ENCODE measurements at places on chromosomes 5 and 9.

DNA sequence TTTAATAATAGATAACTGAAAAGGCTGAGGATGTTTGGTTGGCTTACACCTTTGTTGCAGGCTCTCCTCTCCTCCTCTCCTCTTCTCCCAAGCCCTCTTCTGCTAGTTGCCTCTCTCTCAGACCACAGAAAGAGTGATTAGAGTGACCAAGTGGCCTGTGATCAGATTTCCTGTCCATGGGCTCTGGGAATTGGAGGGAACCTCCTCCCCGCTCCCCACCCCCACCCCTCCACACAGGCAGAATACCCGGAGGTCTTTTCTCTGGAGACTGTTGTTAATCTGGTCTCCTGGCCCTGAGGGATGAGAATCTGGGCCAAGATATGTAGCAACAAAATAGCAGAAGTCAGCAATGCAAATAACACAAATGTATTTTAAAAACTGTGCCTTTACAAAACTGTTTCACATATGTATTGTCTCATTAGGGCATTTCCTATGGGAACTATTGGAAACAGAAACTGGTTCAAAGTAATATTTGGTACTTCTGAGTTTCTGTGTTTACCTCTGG lies 361.3 kb downstream of the NR2F1-AS1 start:
- DNase-seq, result no peak

GRCh38 chr5:131536211-131536826 lies 98.7 kb downstream of the RAPGEF6 start:
- no peak for DNase-seq

- DNase-seq, result no peak
Measured at GRCh38 chr5:180387798-180388197, 34.7 kb upstream of the GFPT2 start.

DNA sequence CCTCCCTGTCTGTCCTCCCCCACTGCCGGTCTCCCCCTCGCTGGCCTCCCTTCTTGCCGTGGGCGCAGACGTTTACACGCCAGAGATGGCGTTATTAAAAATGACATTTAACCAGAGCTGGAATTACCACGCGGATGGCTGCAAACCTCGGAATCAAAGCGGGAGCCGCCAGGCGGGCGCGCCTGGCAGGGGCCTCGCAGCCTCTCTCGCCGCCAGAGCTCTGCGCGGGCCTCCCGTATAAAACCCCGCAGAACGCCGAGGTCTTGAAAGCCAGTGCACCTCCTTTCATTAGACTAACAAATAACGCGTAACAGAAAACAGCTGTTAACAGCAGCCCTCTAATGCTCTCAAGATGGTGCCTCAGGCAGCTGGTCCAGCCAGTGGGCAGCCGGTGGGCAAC lies 10.2 kb downstream of the PRRX2 start:
- DNase-seq, result no peak

DNA sequence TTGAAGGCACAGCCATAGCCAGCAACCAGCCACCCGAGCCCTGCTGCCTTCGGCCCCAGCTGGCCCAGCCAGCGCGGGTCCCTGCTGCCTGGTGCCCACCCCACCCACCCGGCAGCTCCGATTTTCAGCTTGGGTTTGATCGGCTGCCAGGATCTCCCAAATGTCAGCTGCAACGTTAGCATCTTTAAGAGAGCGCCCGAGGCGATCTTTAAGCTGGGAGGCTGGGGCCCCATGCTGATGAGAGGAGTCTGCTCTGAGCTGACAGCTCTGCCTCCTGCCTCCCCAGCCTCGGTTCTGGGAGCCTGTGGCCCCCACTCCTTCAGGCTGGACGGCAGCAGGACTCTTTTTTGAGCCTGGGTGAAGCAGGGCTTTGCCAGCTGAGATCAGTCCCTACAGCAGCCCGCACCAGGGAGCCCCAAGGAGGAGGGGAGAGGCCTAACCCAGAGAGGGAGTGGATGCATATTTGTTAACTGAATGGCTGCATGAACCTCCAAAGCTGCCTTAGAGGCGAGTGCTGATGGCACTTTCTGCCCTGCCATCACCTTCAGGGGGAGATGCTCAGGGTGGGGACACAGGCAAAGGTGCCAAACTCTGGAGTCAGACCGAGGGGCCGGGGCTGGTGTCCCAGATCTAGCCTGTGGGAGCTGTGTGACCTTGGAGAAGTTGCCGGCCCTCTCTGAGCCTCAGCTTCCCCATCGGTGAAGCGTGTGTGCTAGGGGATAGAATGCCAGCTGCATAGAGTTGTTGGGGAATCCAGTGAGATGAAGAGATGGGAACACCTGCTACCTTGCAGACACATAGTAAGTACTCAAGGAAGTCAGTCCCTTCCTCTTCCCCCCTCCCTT lies 165.5 kb downstream of the C9orf50 start:
- DNase-seq, result no peak

DNA sequence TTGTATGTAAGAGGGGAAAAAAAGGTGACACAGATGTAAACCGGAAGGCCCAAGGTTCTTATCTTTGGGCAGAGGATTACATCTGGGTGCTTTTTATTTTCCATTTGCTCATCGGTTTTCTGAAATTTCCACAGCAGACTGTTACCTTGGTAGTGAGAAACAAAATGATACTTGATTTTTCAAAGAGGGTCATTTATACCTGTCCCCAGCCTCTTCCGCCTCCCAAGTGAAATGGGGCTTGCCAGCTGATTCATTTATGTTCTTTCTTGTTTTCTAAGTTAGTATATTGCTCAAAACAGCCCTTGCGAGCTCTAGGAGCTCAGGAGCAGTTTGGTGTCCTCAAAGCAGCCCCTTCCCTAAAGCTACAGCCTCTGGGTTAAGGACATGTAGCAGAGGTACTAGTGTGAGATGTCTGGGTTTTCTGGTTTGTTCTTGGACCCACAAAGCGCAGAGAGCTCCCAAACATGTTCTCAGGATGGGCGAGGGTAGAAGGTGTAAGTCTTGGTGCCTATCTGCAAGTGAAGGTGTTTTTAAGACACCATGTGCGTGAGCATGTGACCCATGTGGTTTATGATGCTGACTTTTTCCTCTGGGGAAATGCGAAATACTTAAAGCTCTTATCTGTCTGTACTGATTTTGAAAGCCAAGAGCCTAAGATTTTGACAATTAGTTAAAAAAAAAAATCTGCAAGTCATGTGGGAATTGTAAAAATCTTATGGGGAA lies 38.3 kb downstream of the DAPK1 start:
- no peak for DNase-seq

DNA sequence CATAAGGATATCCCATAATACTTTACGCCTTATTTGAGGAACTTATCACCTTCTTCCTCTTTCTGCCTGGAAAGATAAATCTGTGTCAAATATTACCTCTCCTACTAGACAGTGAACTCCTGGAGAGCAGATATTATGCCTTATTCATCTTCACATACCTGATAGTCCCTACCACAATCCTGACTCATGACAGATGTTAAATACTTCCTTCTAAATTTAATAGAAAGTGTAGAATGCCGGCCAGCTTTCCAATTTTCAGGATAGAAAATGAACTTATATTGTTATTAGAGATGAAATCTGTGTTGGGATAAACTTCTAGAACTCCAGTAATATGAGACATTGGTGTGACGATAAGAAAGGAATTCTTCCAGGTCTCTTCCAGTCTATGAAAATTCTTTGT lies 89.0 kb downstream of the GCNT4 start:
- no peak for DNase-seq

DNA sequence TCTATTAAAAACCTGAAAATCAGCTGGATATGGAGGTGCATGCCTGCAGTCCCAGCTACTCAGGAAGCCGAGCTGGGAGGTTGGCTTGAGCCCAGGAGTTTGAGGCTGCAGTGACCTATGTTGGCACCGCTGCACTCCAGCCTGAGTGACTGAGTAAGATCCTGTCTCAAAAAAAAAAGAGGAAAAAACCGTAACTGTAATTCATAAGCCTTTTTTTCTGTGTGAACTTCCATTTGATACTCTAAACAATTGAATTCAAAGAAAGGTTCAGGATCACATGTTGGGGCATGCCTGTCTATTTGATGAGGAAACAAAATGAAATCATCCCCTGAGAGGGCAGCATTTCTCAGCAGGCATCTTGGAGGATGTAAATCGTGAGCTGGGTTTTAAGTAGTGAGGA lies 38.8 kb downstream of the ITGA2 start:
- no peak for DNase-seq

- DNase-seq, result no peak
Measured at GRCh38 chr9:5552301-5552700, 42.0 kb downstream of the PDCD1LG2 start.

DNA sequence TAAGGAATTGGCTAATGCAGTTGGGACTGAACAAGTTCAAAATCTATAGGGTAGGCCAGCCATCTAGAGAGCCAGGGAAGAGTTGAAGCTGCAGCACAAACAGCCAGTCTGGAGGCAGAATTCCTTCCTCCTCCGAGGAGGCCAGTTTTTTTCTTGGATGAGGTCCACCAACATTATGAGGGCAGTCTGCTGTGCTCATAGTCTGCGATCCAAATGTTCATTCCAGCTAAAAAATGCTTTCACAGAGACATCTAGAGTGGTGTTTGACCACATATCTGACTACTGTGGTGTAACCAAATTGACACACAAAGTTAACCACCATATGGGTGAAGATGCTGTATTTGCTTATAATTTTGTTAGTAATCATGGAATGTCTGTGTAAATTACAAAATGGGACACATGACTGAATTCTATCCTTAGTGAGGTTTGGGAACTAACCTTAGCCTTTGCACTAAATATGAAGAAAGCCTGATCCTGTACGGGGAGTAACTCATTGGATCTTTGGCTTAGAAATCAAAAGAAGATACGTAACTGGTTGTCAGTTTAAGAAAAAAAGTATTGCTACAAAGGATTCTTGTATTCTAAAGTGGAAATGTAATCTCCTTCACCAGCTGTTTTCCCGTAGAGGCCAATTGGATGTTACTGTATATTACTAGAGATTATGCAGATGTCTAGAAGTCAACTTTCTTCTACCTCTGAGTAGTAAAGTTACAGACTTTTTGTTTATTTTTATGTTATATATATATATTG lies 70.6 kb downstream of the SPIN1 start:
- DNase-seq, result no peak

DNA sequence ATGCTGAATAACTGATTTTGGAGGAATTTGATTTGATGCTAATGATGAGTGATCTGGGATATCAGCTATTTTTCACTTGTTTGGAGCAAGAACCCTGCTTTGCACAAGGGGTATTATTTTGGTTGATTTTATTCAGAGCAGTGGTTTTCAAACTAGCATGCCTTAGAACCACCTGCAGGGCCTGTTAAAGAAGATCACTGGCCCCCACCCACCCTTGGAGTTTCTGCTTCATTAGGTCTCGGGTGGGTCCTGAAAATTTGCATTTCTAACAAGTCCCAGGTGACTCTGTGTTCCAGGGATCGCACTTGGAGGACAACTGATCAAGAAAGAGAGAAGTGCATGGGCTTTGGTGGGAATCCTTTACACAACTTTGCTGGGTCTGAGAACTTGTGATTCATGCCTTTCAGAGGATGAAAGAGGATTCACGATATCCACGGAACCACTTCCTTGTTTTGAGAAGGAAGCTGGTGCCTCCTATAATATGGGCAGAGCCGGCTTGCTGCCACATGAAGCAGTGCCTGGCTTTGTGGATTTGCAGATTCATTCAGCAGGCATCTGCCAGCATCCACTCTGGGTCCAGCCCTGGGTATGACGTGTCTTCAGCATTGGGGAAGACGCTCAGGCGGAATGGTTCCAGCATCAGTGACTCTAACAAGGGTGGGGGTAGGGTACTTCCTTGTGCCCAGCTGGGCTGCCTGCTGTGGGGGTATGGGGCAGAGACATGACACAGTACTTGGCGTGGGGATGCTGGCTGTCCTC lies 106.6 kb upstream of the PITX1 start:
- no peak for DNase-seq

- DNase-seq, result no peak
Measured at GRCh38 chr9:26947736-26948135, 694 bp upstream of the PLAA start.

DNA sequence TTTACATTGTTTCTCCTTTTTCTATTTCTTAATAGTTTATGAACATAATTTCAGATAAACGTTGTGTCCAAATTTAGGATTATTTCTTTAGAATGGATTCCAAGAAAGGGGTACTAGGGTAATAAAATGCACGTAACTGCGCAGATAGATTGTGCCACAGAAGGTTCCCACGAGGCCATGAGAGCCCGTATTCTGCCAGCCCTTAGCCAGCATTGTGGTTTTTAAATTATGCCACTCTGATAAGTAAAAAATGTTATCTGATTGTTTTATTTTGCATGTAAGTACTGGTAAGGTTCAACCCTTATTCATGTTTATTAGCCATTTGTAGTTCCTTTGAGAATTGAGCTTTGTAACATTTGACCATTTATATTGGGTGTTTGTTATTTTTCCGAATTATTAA lies 88.7 kb downstream of the PRKACG start:
- DNase-seq, result no peak

DNA sequence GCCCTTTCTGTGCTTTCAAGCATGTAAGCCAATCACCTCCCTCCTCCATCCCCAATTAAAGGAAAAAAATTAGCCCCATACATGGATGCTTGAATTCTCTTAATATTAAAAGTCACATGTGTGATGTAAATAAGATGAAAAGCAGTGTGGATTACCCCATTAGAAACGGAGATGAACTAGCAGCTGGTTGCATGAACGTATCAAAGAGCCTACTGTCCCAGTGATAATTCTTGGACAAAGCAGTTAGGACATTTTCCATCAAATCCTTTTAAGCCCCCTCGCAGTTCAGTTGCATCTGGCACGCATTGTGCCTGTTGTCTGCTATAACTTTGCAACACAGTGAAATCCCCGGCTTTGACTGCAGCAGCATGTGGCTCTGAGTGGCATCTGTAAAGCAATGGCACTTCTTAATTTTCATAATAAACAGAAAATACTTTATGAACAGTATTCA lies 285.6 kb downstream of the FBXL7 start:
- DNase-seq, result no peak

GRCh38 chr9:112378328-112379176 lies 1.4 kb upstream of the HSDL2 start:
- DNase-seq, result no peak

- no peak for DNase-seq
Measured at GRCh38 chr5:96404191-96404867, 28.7 kb downstream of the PCSK1 start.

GRCh38 chr9:23596913-23597634 lies 229.0 kb downstream of the ELAVL2 start:
- no peak for DNase-seq

DNA sequence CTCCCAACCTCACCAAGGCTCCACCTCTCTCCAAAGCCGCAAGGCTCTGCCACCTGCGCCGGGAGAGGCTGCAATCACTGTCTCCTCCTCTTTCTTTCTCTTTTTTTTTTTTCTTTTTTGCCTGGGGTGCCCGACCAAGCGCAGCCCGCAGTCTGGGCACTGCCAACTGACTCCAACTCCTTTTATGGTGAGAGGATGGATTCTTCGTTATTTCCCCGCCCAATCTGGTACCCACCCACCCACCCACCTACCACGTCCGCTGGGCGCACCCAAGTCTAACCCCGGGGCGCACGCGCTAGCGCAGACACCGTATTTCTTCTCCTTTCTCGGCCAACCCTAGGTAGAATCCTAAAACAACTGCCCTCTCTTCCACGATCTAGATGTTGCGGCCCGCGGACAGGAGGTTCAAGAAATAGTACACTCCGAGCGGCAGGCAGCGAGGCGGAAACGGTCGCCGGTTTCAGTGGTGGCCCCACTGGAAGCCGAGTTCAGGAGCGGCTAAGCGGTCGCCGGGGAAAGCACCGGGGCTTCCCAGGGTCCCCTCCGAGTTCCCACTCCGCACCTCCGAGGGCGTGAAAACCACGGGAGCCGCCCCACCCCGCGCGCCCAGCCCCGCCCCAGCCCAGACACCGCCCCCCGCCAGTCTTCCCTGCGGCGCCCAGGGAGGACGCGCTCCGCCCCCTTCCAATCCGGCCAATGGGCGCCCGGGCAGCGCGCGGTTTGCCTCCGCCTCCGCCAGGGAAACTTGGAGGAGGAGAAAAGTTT lies 385 bp upstream of the PTGER4 start:
- peak; percentile 83 for DNase-seq

GRCh38 chr5:173882632-173883031 lies 5.5 kb upstream of the CPEB4 start:
- DNase-seq, result no peak
